CD4-positive, alpha-beta T cell treated with Interleukin-6 at 100 ng/mL for 8 hours (primary cell): ENCODE measurements at places on chromosomes 7 and 10.

DNA sequence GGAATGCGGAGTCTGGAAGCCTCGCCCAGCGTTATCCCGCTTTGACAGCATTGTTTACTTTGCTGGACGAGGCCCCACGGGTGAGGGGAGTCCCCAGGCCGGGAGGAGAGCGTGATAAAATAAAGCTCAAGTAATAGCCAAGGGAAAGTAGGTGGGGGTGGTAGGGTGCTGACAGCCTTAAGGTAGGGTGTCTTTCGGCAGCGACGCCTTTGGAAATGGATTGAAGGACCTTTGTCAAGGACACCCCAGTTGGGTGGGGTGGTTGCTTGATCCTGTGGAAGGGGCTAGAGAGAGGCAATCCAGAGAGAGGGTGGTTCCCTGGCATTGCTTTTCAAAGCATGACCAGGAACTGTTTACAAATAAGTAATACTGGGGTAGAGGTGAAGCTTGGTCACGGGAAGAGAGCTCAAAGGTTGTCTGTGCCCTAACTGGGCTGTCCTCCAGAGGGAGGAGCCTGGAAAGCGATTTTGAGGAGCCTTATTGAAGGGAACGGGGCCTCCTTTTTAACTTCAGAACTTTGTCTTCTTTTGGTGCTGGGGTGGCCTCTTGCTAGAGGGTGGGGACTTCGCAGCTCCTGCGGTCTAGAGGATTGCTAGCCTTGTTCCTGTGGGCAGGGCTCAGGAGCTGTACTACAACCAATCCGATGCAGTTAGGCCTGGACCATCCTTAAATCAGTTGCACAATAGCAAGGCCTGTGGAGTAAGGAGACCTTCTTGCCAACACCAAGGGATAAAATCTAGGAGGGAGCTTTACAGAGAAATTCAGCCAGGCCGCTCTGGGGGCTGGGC is 1.3 kb downstream of the EIF4EBP2 start:
- DNase-seq, result peak; percentile 19

DNA sequence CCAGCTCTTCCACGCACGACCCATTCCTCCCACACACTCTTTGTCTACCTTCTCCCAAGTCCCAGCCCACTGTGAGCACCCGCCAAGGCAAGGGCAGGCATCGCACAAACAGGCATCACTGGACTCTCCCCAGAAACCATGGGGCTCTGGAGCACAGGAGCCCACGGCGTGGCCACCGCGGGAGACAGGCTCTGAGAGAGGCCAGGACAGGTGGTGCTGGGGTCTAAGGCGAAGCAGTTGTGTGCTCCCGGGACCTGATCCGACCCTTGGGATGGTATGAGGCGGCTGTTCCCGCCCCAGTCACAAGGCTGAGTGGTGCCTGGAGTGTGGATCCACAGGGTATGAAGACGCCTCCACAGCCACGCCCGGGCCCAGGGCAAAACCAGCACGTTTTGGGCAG is 156.9 kb downstream of the MAD1L1 start:
- DNase-seq, result no peak

DNA sequence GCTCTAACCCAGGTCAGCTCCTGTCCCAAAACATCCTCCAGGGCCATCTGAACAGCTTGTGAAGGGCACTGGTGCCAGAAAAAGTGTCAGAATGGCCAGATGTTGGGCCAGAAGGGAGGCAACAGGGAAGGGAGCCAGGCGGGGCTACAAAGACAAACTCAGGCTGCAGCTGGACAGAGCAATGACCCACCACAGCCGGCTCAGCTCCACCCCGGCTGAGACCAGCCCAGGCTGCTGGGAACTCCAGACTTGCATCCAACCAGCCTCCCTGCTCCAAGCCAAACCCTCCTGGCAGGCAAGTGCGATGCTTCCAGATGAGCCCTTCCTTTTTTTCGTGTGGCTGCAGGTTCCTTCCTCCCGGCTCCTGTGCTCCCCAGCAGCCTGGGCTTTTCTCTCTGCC is 466.9 kb downstream of the PTPRN2 start:
- DNase-seq, result no peak

- no peak for DNase-seq
Measured at GRCh38 chr10:8923096-8923495, 868.6 kb downstream of the GATA3 start.

DNA sequence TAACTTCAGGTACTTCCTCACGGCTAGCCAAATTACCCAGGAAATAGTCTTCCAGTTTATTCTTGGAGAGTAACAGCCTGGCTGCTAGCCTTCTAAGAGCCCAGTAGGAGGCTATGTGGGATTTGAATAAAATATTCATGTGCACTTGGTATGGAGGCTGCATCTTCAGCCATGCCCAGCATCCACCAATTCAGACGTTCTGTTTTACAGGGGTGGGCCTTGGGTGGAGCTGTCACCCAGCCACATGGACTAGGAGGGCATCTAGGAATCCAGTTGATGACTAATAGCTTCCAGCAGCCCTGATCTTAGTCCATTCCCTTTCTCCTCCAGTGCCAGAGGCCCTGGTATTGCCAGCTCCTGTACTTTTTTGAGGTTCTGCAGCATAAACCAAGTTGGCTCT is 66.3 kb upstream of the ZRANB1 start:
- no peak for DNase-seq

DNA sequence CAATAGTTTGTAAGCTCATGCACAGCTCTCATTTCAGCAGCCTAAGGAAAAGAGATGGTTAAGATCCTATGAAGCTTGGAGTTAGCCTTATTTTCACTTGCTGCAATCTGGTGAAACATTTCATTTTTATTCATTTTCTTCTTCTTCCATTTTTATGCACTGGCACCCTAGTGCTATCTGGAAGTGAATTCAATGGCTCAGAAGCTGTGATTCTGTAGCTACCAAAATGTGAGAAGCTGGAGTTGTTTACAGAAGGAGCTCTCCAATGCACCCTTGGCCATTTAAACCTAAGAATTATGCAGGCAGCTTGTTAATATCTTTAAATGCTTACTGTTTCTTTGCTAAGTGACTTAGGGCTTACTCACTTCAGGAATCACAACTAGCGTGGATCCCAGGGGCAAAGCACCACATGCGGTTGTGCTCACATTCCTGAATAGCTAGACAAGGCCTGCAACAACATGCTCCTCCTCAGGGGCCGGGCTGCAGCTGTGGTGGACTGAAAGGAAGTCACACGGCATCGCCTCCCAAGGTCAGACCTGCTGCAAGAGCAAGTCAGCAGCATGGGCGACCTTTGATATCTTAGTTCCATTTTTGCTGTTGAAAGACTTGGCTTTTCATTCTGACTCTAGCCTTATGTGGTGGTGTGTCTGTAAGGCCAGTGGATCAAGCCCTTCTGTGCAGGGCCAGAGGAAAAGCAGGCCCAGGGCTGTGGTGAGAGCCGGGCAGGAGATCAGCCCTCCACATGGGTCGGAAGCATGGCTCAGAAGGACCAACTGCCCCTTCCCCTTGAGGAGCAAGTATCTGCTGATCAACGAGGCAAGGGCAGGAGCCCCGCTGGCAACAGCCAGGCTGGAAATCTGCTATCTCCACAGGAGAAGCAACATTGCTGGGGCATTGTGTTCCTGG is 91.9 kb upstream of the MBL2 start:
- DNase-seq, result no peak

DNA sequence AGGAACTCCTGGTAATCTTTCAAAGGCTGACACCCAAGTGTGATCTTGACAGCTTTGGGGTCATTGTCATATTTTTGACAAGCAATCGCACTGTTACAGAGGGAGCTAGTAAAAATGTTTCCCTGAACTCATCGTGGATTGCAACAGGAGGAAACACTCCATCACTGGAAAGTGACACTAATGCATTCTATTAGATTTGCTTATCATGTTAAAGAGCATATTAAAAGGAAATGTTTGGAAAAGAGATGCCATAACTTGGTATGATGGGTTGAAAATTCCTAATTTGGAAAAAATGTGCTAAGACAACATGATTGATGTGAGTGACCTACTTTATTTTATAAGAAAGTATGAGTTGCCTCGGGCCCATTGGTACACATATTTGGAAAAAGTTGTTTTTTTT is 22.7 kb upstream of the EMX2 start:
- DNase-seq, result no peak

- DNase-seq, result no peak
Measured at GRCh38 chr10:93475227-93475626, 6.9 kb downstream of the MYOF start.

GRCh38 chr7:116834815-116835504 is 27.4 kb upstream of the CAPZA2 start:
- DNase-seq, result no peak

- no peak for DNase-seq
Measured at GRCh38 chr10:79488336-79488735, 24.0 kb upstream of the EIF5AL1 start.

- DNase-seq, result no peak
Measured at GRCh38 chr10:86658261-86658741, 4.0 kb downstream of the OPN4 start.

GRCh38 chr10:19705250-19705649 is 111.0 kb upstream of the PLXDC2 start:
- no peak for DNase-seq

DNA sequence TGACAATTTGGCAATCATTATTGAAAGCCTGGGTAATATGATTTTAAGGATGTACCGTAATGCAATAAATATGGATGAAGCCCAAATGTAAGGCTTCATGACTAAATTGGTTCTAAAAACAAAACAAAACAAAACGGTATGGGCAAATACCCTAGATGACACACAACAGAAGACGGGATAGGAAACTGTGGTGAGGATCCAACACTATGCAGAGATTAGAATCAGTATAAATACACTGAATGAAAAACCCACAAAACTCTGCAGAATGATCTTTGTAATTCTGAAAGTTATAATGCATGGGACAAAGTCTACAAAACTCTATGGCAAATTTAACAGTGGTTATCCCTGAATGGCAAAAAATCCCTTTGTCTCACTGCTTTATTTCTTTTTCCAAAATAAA is 57.6 kb downstream of the MALSU1 start:
- DNase-seq, result peak; percentile 6
